Pancreas (tissue), 10 donors: ENCODE measurements at places on chromosomes 3 and 15. TPM values are rescaled to one million over a fixed set of nuclear protein-coding genes. Genes with fewer than 3 reads are reported as not detected.
A peak's percentile ranks its signal among the peaks of the same experiment; 100 is the strongest.

- DNase-seq: no peak
Observed at GRCh38 chr3:190646996-190647395, 133.1 kb downstream of the IL1RAP start.

GRCh38 chr3:182795389-182795782, 2.1 kb downstream of the ATP11B start:
- no peak for DNase-seq

The FOXL2NB gene
- not detected for total RNA-seq

The ABI3BP gene
- 3.1 TPM for total RNA-seq

GRCh38 chr3:56086355-56086754, 381.9 kb downstream of the ERC2 start:
- no peak for DNase-seq

The KLHDC8B gene
- total RNA-seq: 9.4 TPM

DNA sequence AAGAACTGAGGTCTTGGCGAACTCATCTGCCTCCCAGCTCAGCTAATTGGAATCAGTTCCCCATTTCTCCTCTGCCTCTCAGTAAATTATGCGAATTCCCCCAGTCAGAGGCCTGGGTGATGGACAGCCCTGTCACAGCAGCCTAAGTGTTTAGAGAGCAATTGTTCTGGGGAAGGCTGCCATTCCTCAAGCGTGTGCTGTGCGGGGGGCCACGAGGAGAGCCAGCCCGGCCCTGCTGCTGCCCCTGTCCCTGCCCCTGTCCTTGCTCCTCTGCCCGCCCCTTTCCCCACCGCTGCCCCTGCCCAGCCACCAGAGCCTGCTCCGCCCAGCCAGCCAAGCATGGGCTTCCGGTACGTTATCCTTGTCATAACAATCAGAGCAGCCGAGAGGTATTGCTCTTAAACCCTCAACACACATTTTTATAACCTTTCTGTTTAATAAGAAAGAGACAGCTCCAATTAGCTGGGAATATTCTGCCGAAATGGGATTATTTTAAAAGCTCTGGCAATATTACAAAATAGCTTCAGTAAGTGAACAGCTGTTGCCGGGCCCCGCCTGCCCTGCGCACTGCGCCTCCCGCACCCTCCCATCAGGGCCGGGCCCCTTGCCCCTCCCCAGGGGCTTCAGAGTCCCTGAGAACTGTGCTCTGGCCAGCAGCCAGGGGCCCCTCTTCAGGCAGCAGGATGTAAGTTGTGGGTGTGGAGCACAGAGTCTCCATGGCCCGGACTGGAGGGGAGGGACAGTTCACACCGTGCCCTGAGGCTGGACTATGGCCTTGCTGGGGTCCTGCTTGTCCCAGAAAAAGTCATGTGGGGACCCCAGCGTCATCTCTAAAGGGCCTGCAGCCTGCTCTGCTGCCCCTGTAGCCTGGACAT, 12.4 kb upstream of the CACNA2D2 start:
- DNase-seq: no peak

- no peak for DNase-seq
Observed at GRCh38 chr3:110956081-110956480, 115.5 kb upstream of the NECTIN3 start.

GRCh38 chr3:56456117-56456516, 12.2 kb downstream of the ERC2 start:
- no peak for DNase-seq

DNA sequence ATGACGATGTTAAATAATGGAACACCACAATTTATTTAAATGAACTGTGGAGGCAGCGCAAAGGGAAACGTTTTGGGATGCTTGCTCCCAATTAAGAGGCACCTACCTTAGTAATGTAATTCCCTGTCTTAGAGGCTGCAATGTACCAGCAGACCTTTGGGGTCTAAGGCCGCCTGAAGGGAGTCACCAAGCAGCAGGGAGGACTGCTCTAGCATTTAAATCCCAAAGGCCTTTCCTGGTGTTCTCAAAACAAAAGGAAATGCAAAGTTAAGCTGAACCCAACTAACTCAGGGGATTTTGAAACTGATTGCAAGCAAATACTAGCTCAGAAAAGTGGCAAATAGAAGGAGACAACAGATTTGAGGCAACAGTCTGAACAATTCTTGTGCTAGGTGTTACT, 510.8 kb downstream of the GABRG3 start:
- DNase-seq: no peak

GRCh38 chr3:110314512-110315114, 757.0 kb upstream of the NECTIN3 start:
- no peak for DNase-seq

The GRAMD1C gene
- 8.4 TPM for total RNA-seq

DNA sequence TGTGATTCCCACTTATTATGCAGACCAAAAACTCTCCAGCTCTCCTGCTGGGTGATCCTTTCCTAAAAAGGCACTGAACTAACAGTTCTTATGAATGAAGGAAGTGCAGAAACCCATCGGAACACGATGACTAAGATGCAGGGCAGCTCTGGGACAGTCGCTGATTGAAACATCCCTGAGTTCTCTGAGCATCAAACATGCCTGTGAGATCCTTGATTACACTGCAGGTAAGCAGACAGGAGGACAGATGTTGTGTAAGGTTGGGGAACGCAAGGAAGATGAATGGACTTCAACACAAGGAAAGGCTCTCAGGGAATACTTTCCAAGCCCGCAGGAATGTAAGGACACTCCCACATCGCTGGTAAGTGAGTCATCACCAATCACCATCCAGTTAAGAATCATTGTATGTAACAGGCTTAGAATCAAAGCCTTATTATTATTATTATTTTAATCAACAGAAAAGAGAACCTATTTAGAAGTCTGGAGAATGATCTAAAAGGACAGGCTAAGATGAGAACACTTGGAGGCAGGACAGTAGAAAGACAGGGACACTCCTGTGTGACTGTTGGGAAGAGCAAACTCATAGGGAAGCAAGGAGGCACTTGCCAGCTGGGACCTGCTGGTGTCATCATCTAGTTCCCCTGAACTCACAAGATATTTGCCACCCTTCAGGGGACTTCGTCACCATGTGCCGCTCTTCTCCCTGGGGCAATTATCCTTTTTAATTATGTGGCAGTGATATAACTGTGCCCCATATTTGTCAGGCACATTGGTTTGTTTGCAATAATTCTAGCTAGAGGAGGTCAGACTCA, 26.0 kb downstream of the TMEM158 start:
- DNase-seq: no peak

DNA sequence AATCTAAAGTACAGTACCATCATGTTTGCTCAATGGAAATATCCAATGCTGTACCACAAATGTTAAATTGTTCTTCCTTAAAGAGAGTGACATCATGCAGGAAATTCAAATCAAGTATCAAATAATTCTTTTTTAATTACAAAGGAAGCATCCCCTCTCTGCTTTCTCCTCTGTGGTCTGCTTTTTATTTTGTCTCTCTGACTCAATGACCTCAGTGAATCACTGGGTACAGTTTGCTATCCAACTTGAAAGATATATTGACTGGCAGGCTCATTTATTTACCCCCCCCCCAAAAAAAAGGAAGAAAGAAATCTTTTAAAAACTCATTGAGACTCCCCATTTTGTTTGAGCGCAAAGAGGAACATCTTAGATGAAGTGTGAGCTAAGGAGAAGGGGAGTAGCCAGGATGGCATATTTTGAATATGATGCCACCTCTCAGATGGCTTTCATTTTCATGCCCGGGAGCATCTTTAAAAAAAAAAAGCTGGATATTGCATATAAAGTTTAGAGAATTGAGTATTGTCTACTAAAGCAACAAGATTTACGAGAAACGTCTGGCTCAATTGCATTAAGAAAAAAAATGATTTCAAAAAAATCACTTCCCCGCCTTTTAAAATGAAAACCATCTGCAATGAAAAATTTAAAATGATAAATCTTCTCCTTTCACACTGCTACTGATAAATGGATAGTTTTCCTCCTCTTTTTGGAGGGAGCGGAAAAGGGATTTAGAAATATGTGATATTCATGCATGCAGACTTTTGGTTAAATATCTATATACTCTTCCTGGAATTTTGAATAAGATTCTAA, 307.1 kb upstream of the DPH6 start:
- no peak for DNase-seq

The GNAT1 gene
- not detected for total RNA-seq

GRCh38 chr15:38267421-38268022, 14.9 kb downstream of the SPRED1 start:
- DNase-seq: no peak

DNA sequence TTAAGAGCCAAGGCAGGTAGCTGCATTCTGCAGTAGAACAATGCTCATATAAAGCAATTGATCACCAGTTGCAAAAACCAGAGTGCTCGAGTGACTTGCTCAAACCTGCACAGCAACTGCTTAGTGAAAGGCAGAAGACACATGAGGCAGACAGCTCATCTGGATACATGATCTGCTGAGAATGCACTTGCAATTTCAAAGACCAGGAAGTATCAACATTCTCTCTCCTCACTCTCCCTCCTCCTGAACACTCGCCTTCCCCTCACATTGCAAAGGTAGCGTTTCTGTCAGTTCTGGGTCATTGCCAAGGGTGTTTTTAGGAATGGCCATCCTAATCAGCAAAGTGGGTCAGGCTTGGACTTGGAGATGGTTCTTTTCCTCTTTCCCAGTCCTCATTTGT, 61.0 kb downstream of the BFSP2 start:
- no peak for DNase-seq

GRCh38 chr3:127803619-127804018, 18.7 kb downstream of the MGLL start:
- DNase-seq: no peak

The RBMS3 gene
- 4.0 TPM for total RNA-seq

GRCh38 chr3:188686324-188686723, 485.4 kb upstream of the TPRG1 start:
- DNase-seq: no peak

DNA sequence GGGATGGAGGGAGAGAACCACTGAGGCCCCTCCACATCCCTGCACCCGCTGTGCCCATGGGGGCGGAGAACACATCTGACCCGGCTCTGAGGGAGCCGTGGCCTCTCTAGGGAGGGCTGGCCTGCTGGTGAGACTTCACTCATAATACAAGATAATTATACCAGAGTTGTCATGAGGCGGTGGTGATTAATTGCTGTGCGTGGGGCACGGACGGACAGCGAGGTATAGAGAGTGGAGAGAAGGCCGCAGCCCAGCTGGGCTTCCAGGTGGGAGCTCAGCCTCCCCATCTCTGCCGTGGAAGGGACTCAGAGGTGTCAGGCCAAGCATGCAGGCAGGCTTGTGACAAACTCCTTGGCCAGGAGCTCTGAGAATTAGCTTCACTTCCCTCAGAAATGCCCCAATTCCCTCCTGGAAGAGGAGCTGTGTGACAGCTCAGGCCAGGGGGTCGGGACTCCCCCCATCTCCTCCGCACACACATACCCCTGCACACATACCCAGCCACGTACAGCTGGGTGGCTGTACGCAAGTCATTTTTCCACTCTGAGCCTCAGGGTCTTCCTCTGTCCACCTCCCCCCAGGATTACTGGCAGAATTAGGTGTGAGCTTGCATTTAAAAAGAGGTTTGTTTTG, 6.0 kb upstream of the GATA2 start:
- DNase-seq: no peak

DNA sequence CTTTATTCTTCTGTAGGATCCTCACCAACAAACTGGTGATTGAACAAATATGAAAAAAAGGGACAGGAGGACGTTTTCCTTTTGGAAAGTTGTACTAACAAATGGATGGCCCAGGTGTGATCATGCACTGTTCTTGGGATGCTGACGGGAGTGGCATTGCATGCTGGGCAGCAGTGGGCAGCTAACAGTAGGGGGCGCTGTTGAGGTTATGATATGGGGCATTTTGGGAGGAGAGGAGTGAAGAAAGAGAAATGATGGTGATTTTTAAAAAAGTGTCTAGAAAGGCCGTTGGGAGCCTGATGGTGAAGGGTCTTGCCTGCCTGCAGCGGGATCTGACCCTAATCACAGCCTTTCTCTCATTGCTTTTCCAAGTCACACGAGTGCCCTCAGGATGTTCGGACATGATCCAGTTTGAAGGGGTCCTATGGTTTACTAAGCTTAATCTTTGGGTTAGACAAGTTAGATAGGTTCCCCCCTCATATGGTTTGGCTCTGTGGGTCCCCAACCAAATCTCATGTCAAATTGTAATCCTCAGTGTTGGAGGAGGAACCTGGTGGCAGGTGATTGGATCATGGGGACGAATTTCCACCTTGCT, 46.2 kb upstream of the PRTG start:
- no peak for DNase-seq

- DNase-seq: peak; percentile 88
Observed at GRCh38 chr15:65791335-65792137, 557 bp downstream of the DENND4A start.

The CASR gene
- 11.9 TPM for total RNA-seq

DNA sequence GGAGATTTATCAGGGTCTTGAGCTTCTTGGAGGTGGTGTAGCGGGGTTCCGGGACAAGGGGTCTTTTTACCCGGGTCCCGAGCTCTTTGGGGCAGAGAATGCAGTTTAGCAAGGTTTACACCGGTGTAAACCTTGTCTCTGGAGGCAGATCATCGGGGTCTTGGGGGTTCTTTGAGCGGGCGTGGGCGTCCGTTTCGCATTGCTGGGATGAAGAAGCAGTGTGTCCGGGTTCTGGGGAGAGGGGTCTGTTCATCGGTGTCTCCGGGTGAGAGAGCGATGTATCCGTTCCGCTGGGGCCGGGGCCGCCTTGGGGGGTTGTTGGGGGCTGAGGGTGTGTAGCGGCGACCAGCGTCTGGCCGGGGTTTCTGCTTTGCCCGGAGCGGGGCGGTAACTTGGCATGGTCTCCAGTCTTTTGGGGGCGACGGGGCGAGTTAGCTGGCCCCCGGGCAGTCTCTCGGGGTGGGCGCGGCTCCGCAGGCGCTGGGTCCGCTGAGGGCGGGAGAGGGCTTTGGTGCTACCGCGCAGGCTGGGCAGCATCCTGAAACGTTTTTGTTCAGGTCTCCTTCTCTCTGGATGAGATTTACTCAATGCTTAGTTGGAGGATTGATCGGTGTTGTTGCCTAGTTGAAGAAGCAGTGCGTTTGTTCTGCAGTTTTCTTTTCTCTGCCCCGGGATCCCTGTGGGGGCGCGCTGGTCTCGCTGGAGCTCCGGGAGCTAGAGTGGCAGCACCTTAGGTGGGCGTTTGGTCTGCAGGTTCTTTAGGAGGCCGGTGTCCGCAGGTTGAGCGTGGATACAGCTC, 843 bp downstream of the GLCE start:
- DNase-seq: peak; percentile 36

- no peak for DNase-seq
Observed at GRCh38 chr3:151935446-151935845, 62.0 kb downstream of the SUCNR1 start.

GRCh38 chr15:63357061-63357460, 24.6 kb downstream of the CA12 start:
- no peak for DNase-seq

The FSIP1 gene
- 0.37 TPM for total RNA-seq

- DNase-seq: no peak
Observed at GRCh38 chr3:45980229-45980813, 15.3 kb downstream of the FYCO1 start.

- DNase-seq: no peak
Observed at GRCh38 chr15:76345880-76346668, 9.5 kb downstream of the ISL2 start.

DNA sequence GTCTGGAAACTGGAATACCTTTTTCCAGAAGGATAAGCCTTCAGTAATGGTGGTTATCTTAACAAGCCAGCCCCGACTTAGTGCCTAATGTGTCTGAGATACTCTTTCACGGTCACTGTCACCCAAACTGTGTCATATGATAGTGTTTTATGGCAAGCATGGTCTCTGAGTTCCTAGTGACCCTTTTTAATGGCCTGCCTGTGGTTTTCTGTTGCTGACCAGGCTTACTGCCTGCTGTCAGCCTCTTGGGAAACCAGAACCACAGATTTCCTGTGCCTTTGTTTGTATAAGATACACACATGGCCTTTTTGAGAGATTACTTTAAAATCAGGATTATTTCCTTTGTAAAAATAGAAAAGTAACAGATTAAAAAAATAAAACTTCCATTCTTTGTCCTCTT, 22.4 kb downstream of the HPS3 start:
- DNase-seq: no peak
